ENCODE measurements at places on chromosomes 16 and 17. TPM values are rescaled to one million over a fixed set of nuclear protein-coding genes. Genes with fewer than 3 reads are reported as not detected.

- H3K27ac ChIP-seq = no peak overlapping the region
- no peak overlapping the region for H3K4me3 ChIP-seq
- no peaks in the 10 kb centered on the region for H3K36me3 ChIP-seq
- H3K27me3 ChIP-seq = no peaks in the 10 kb centered on the region
- DNase-seq = no peak
These were observed 49.2 kb downstream of the SREBF1 start for GRCh38 chr17:17787568-17787967.

GRCh38 chr16:27625050-27625697 is 75.2 kb downstream of the KATNIP start:
- H3K27ac ChIP-seq = peak overlapping the region; percentile 66
- no peaks in the 10 kb centered on the region for H3K27me3 ChIP-seq
- DNase-seq = peak; percentile 10
- peaks cover 7% of the 10 kb centered on the region for H3K4me1 ChIP-seq

DNA sequence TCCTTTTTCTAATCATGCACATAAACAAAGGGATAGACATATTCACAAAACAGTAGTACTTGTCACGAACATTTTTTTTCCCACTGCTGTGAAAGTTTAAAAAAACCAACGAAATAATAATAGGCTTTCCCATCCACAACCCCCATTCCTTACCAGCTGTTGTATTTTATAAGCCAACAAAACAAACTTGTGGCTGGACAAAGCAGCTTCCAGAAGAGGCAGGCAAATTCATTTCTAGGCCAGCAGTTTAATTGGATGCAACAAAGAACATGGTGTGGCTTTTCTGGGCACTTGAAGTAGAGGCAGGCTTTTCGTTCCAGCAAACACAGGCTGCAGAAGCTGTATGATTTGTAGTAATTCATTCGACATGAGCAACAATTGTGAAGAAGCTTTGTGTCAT is 56.0 kb upstream of the FAM20A start:
- no peak for DNase-seq
- no peaks in the 10 kb centered on the region for H3K4me1 ChIP-seq
- no peak overlapping the region for H3K27ac ChIP-seq

The PIRT gene
- total RNA-seq = not detected

The CCDC154 gene
- 0.17 TPM for total RNA-seq

DNA sequence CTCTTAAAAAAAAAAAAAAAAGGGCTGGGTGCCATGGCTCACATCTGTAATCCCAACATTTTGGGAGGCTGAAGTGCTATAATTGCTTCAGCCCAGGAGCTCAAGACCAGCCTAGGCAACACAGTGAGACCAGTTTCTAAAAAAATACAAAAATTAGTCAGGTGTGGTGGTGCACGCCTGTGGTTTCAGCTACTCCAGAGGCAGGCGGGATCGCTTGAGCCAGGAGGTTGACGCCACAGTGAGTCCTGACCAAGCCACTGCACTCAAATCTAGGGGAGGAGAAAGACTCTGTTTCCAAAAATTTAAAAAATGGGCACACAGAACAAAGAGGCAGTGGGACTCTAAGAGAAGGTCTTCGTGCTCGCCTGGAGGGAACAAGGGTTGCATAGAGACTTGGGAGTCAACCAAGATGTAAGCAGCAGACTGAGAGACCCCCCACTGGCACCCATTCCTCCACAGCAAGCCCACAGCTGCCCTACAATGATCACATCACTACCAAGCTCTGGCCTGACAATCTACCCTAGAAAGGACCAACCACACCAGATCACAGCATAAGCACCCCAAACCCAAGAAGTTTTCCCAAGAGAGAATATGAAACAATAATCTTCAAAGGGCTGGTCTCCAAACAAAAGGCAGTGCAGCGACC is 121.6 kb downstream of the ANKRD11 start:
- H3K27ac ChIP-seq = no peak overlapping the region
- peaks cover 87% of the 10 kb centered on the region for H3K4me1 ChIP-seq
- H3K27me3 ChIP-seq = no peaks in the 10 kb centered on the region
- DNase-seq = no peak
- H3K4me3 ChIP-seq = no peak overlapping the region

The BAIAP3 gene
- total RNA-seq = 1.6 TPM

The CRYBA1 gene
- total RNA-seq = not detected

DNA sequence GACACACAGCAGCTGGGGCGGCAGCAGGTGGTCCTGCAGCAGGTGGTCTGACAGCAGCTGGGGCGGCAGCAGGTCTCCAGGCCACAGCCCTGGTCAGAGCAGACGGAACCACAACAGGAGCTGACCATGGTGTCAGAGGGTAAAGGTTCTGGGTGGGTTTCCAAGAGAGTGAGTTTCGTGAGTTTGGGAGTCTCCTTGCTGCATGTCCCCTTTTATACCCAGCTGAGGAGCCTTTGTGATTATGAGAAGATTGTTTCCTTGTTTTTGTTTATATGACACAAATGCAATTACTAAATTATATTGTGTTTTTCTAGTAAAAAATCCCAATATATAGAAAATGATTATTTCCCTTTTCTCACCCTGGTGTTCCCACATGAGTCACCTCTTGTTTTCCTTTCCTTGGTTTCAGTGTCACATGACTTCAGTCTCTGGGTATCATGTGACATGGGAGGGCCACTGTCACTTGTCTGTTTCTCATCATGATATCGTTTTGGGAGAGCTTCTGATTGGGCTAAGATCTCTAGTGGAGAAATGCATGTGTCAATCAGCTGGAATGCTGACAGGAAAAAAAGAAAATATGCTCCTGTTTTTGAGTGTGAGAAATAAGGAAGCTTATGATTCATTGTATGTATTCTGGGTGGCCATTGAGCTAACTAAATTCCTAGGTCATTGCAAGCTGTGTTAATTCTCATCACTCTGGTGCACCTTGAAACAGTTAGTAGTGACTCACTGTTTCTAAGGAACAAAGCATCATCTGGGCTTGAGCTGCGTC is at the start of gene KRTAP4-6:
Gene KRTAP4-6, minus strand, starts transcription at position 185 of the 772 bp plus-strand sequence. Its CDS starts 57 bp downstream, at position 128.
- H3K27ac ChIP-seq = no peak within 1 kb of the TSS
- H3K4me1 ChIP-seq = no peaks in the 10 kb centered on the region
- H3K36me3 ChIP-seq = no peaks in the 10 kb centered on the region
- H3K27me3 ChIP-seq = peaks cover 7% of the 10 kb centered on the region
- no peak within 1 kb of the TSS for H3K4me3 ChIP-seq

- H3K36me3 ChIP-seq = no peaks in the 10 kb centered on the region
- no peaks in the 10 kb centered on the region for H3K4me1 ChIP-seq
- no peak for DNase-seq
- H3K4me3 ChIP-seq = no peak overlapping the region
- H3K27me3 ChIP-seq = no peaks in the 10 kb centered on the region
These were observed 92.8 kb downstream of the KATNIP start for GRCh38 chr16:27642756-27643155.

GRCh38 chr17:68544111-68544915 is 32.1 kb downstream of the PRKAR1A start:
- H3K4me1 ChIP-seq = peaks cover 20% of the 10 kb centered on the region
- H3K36me3 ChIP-seq = peaks cover 44% of the 10 kb centered on the region
- H3K27ac ChIP-seq = no peak overlapping the region

The TIMM22 gene
- 15.0 TPM for total RNA-seq

- no peak overlapping the region for H3K4me3 ChIP-seq
- H3K27me3 ChIP-seq = no peaks in the 10 kb centered on the region
- H3K27ac ChIP-seq = no peak overlapping the region
- peaks cover 8% of the 10 kb centered on the region for H3K36me3 ChIP-seq
These were observed 11.4 kb downstream of the KRABD2 start for GRCh38 chr17:8365143-8365542.

DNA sequence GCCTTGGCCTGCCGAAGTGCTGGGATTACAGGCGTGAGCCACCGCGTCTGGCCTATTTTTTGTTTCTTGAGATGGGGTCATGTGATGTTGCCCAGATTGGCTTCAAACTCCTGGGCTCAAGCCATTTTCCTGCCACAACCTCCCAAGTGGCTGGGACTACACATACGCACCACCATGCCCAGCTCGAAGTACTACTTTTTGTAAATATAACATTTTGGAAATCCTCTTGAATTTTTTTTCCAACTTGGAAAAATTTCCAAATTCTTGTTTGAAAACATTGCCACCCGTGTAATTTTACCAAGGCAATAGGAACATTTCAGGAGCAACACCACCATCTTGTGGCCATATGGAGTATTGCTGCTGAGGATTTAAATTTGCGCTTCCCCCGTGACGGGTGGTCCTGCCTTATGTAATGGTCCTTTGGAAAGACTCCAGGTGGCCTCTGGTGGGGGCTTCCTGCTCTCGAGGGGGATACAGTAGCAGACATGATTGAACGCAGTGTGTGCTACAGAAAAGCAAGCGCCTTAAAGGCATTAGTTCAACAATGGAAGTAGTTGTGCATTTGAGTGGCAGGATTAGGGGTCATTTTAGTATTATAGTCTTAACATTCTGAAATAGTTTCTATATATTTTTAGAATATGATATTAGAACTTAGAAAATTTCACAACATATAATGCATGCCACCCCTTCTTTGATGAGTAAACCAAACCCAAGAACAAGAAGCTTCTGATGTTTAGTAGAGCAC is 8.0 kb downstream of the FLYWCH1 start:
- no peaks in the 10 kb centered on the region for H3K4me1 ChIP-seq
- no peak overlapping the region for H3K27ac ChIP-seq
- H3K27me3 ChIP-seq = no peaks in the 10 kb centered on the region
- H3K4me3 ChIP-seq = no peak overlapping the region
- no peak for DNase-seq
